ENCODE measurements at places on chromosomes 6 and 20.
A peak's percentile ranks its signal among the peaks of the same experiment; 100 is the strongest.

GRCh38 chr6:33769248-33769821 is 19.6 kb downstream of the LEMD2 start:
- peaks cover 19% of the 10 kb centered on the region for H3K36me3 ChIP-seq
- peaks cover 8% of the 10 kb centered on the region for H3K27me3 ChIP-seq
- peaks cover 7% of the 10 kb centered on the region for H3K4me1 ChIP-seq
- DNase-seq, result no peak
- no peak overlapping the region for H3K27ac ChIP-seq

GRCh38 chr6:44598679-44599078 is 211.2 kb downstream of the CDC5L start:
- H3K4me1 ChIP-seq, result peaks cover 4% of the 10 kb centered on the region
- H3K4me3 ChIP-seq, result no peak overlapping the region
- no peaks in the 10 kb centered on the region for H3K27me3 ChIP-seq
- no peak overlapping the region for H3K27ac ChIP-seq

DNA sequence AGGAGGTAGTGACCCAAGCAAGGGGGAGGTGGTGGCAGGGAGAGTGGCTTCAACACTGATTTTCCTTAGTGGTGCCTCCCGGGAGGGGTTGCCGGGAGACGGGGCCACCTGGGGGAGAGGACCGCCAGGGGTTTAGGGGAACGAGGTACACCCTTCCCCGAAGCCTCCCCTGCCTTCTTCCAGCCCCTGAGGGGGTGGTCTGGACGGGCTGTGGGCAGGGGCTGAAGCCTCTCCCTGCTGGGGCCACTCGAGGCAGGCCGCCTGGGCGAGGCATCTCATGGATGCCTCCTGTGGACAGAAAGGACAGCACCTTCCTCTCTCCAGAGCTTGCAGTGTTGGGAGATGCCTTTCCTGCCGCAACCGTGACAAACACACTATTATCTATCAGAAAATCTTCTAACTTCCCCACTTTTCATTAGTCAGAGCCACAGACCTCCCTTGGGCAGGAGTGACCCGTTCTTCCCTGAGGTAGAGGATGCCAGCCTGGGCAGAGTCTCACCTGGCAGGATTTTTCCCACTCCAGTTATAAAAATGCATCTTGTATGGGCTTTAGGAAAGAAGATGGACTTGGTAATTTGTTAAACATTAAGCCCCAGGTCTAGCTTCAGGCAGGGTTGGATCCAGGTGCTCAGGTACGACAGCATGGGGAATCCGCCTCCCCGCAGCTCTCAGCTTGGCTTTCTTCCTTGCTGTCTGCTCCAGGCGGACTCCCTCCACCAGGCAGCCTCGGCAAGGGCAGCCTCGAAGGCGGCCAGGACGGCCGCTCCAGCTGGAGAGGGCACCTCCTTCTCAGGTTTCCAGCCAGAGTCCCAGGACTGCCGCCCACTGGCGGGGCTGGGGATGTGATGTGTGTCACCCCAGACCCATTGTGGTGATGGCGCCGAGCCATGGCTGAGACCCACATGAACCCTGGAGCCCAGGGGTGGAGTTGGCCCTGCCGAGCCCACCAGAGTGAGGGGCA is 11.0 kb downstream of the HRH3 start:
- H3K36me3 ChIP-seq, result no peaks in the 10 kb centered on the region
- no peak overlapping the region for H3K27ac ChIP-seq
- no peak overlapping the region for H3K4me3 ChIP-seq
- H3K27me3 ChIP-seq, result no peaks in the 10 kb centered on the region

DNA sequence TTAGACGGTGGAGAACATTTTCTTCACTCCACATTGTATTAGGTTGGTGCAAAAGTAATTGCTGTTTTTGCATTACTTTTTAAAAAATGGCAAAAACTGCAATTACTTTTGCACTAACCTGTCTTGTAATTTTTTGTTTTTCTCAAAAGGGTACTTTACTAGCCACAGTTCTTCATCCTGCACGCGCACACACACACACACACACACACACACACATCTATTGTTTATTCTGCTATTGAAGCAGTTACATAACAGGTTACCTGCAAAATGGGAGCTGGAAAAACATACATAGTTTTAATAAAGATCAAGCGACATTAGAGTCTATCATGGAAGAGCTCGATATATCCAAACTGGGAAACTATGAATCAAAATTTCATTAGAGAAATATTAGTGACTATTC is 235.2 kb downstream of the SIM1 start:
- DNase-seq, result no peak
- H3K4me3 ChIP-seq, result peak overlapping the region; percentile 68
- no peaks in the 10 kb centered on the region for H3K36me3 ChIP-seq
- H3K27me3 ChIP-seq, result no peaks in the 10 kb centered on the region
- H3K4me1 ChIP-seq, result peaks cover 41% of the 10 kb centered on the region

- H3K27me3 ChIP-seq, result no peaks in the 10 kb centered on the region
- peaks cover 47% of the 10 kb centered on the region for H3K36me3 ChIP-seq
- no peak for DNase-seq
- H3K4me3 ChIP-seq, result no peak overlapping the region
- H3K4me1 ChIP-seq, result peaks cover 14% of the 10 kb centered on the region
- H3K27ac ChIP-seq, result peak overlapping the region; percentile 21
Observed at GRCh38 chr20:48683467-48684175, 144.2 kb downstream of the PREX1 start.

DNA sequence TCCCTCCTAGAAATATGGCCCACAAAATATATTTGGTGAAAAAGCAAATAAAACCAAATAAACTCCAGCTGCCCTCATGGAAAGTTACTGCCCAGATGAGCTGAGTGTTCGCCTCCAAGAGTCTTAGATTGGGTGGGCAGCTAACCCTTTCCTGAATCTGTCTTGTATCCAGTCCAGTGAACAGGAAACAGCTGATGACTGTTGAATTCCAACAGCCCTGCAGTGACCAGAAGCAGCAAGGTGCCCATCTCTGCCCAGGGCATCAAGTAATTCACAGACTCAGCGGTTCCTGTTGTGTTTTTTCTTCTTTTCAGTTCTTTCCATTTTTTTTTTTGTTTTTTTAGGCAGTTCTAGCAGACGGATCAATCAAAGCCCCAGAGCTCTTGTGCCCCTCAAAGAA is 199.2 kb downstream of the UBE3D start:
- no peaks in the 10 kb centered on the region for H3K27me3 ChIP-seq
- H3K4me1 ChIP-seq, result no peaks in the 10 kb centered on the region
- no peak for DNase-seq

GRCh38 chr6:137210903-137211302 is 8.3 kb downstream of the IFNGR1 start:
- H3K4me3 ChIP-seq, result no peak overlapping the region
- H3K4me1 ChIP-seq, result peaks cover 20% of the 10 kb centered on the region
- H3K36me3 ChIP-seq, result peaks cover 66% of the 10 kb centered on the region
- DNase-seq, result no peak

GRCh38 chr20:57760698-57761412 is 51.0 kb upstream of the PMEPA1 start:
- H3K36me3 ChIP-seq, result no peaks in the 10 kb centered on the region
- H3K27ac ChIP-seq, result no peak overlapping the region
- H3K27me3 ChIP-seq, result peaks cover 25% of the 10 kb centered on the region
- no peaks in the 10 kb centered on the region for H3K4me1 ChIP-seq

DNA sequence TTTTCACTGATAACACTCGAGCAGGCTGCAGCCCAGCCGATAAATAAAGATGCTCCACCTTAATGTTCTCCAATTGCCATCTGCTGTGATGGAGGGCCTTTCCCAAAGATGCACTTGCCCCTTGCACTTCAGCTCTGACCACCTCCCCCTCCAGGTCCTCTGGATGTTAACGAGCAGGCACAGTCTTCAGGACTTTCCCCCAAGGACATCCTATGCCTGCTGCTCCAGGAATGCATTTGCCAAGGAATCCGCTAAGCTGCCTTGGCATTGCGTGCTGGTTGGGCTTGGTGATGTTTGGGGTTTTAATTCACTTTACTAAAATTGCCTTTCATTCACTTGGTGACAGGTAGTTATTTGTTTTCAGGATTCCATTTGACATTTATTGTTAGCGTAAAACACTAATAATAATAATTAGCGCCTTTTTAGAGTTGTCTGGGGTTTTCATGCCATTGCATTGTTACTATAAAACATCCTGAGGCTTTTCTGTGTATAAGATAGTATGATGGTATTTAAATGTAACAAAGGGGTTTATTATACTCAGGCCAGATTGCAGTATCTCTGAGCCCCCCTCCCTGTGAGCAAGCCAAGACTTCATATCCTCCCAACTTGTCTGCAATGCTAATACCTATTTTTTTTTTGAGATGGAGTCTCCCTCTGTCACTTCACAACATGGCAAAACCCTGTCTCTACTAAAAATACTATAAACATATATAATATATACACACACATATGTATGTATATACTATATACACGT is 66.7 kb upstream of the TSHZ2 start:
- no peaks in the 10 kb centered on the region for H3K4me1 ChIP-seq
- H3K27ac ChIP-seq, result no peak overlapping the region
- no peaks in the 10 kb centered on the region for H3K36me3 ChIP-seq
- H3K4me3 ChIP-seq, result no peak overlapping the region
- no peak for DNase-seq
- H3K27me3 ChIP-seq, result no peaks in the 10 kb centered on the region

GRCh38 chr20:13891575-13891974 is 98.8 kb downstream of the SEL1L2 start:
- DNase-seq, result no peak
- H3K27me3 ChIP-seq, result no peaks in the 10 kb centered on the region
- no peak overlapping the region for H3K27ac ChIP-seq
- H3K4me3 ChIP-seq, result no peak overlapping the region
- no peaks in the 10 kb centered on the region for H3K4me1 ChIP-seq
- H3K36me3 ChIP-seq, result no peaks in the 10 kb centered on the region

GRCh38 chr6:53754330-53754729 is 40.5 kb upstream of the LRRC1 start:
- H3K4me1 ChIP-seq, result no peaks in the 10 kb centered on the region
- DNase-seq, result no peak
- H3K36me3 ChIP-seq, result no peaks in the 10 kb centered on the region
- H3K27me3 ChIP-seq, result peaks cover 12% of the 10 kb centered on the region

GRCh38 chr6:169850154-169850553 is 98.7 kb downstream of the ERMARD start:
- DNase-seq, result no peak
- H3K27me3 ChIP-seq, result no peaks in the 10 kb centered on the region
- H3K4me1 ChIP-seq, result no peaks in the 10 kb centered on the region

DNA sequence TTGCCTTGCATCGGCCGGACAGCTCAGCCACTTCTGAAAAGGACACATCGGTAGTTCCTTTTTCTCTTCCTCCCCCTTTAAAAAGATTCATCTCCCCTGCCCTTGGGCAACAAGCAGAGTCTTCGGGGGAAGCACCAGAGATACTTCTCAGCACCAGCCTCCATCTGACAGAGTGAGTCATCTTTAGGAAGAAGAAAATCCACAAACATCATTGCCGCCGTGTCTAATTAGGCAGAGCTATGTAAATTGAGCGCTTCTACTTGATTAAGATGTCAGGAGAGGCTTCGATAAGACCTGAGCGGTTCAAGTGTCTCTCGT is 186.4 kb downstream of the TAF4 start:
- DNase-seq, result no peak
- no peak overlapping the region for H3K4me3 ChIP-seq
- no peaks in the 10 kb centered on the region for H3K4me1 ChIP-seq
- H3K27me3 ChIP-seq, result no peaks in the 10 kb centered on the region

GRCh38 chr20:31515072-31515774 is 981 bp downstream of the HM13 start:
- H3K27me3 ChIP-seq, result no peaks in the 10 kb centered on the region
- H3K4me3 ChIP-seq, result no peak overlapping the region
- no peak overlapping the region for H3K27ac ChIP-seq
- peak; percentile 18 for DNase-seq
- peaks cover 10% of the 10 kb centered on the region for H3K36me3 ChIP-seq

- H3K4me3 ChIP-seq, result no peak overlapping the region
- no peak for DNase-seq
- peaks cover 15% of the 10 kb centered on the region for H3K4me1 ChIP-seq
- no peaks in the 10 kb centered on the region for H3K36me3 ChIP-seq
Observed at GRCh38 chr6:34555007-34555322, 1.2 kb downstream of the SPDEF start.

DNA sequence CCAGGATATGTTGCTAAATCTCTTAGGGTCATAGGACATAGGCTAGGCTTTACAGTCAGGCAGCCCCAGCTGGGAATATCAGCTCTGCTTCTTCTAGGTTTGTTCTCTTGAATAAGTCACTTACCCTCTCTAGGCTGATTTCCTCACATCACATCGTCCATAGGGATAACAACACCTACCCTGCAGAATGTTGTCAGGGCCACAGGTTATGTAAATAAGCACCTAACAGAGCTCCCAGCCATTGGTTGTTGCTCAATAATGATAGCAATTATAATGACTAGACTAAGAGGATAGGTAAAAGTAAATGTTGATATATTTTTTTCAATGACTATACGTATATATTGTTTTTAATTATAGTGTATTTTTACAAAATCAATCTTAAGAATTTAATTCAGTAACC is 135.0 kb downstream of the HIVEP2 start:
- no peak overlapping the region for H3K27ac ChIP-seq
- H3K4me3 ChIP-seq, result no peak overlapping the region
- no peaks in the 10 kb centered on the region for H3K27me3 ChIP-seq
- no peak for DNase-seq
- peaks cover 30% of the 10 kb centered on the region for H3K4me1 ChIP-seq
- H3K36me3 ChIP-seq, result peaks cover 53% of the 10 kb centered on the region

GRCh38 chr6:10510592-10511367 is 10.4 kb upstream of the GCNT2 start:
- no peaks in the 10 kb centered on the region for H3K36me3 ChIP-seq
- no peak overlapping the region for H3K4me3 ChIP-seq
- peak; percentile 36 for DNase-seq
- H3K4me1 ChIP-seq, result peaks cover 3% of the 10 kb centered on the region

- no peak overlapping the region for H3K4me3 ChIP-seq
- DNase-seq, result no peak
- peaks cover 3% of the 10 kb centered on the region for H3K4me1 ChIP-seq
- H3K27ac ChIP-seq, result no peak overlapping the region
- peaks cover 2% of the 10 kb centered on the region for H3K27me3 ChIP-seq
Observed at GRCh38 chr6:89386917-89387491, 25.1 kb downstream of the RRAGD start.

- H3K4me1 ChIP-seq, result peaks cover 74% of the 10 kb centered on the region
- H3K27me3 ChIP-seq, result no peaks in the 10 kb centered on the region
- no peak overlapping the region for H3K4me3 ChIP-seq
Observed at GRCh38 chr20:63900413-63900812, 5.5 kb downstream of the DNAJC5 start.

GRCh38 chr6:14026831-14027539 is 90.6 kb upstream of the CD83 start:
- peaks cover 30% of the 10 kb centered on the region for H3K27me3 ChIP-seq
- H3K27ac ChIP-seq, result no peak overlapping the region
- H3K4me1 ChIP-seq, result peaks cover 3% of the 10 kb centered on the region
- DNase-seq, result no peak
- H3K36me3 ChIP-seq, result no peaks in the 10 kb centered on the region

- DNase-seq, result no peak
- H3K4me3 ChIP-seq, result no peak overlapping the region
- peaks cover 34% of the 10 kb centered on the region for H3K4me1 ChIP-seq
- H3K27me3 ChIP-seq, result peaks cover 1% of the 10 kb centered on the region
- no peak overlapping the region for H3K27ac ChIP-seq
- peaks cover 8% of the 10 kb centered on the region for H3K36me3 ChIP-seq
Observed at GRCh38 chr6:10534419-10534762, 13.2 kb downstream of the GCNT2 start.

- H3K27ac ChIP-seq, result no peak overlapping the region
- DNase-seq, result no peak
- H3K4me3 ChIP-seq, result no peak overlapping the region
- no peaks in the 10 kb centered on the region for H3K27me3 ChIP-seq
- H3K36me3 ChIP-seq, result no peaks in the 10 kb centered on the region
Observed at GRCh38 chr20:33018169-33018931, 10.8 kb downstream of the BPIFB2 start.

GRCh38 chr6:30612687-30613248 is 4.3 kb downstream of the PPP1R10 start:
- peaks cover 84% of the 10 kb centered on the region for H3K36me3 ChIP-seq
- DNase-seq, result no peak
- H3K27ac ChIP-seq, result peak overlapping the region; percentile 73
- peaks cover 61% of the 10 kb centered on the region for H3K4me1 ChIP-seq
